Stimulated activated CD4-positive, alpha-beta T cell treated with anti-CD3 and anti-CD28 coated beads, Interleukin-12 subunit alpha, Interleukin-12 subunit beta, amount 100 ng/mL, for 4 hours (primary cell): ENCODE measurements at places on chromosomes 11 and 22.

GRCh38 chr22:27386186-27386585, 415.4 kb downstream of the MN1 start:
- no peak for DNase-seq

GRCh38 chr22:22768885-22769284, 118.7 kb upstream of the IGLL5 start:
- no peak for DNase-seq

GRCh38 chr11:2789791-2790567, 90.2 kb upstream of the KCNQ1OT1 start:
- no peak for DNase-seq

DNA sequence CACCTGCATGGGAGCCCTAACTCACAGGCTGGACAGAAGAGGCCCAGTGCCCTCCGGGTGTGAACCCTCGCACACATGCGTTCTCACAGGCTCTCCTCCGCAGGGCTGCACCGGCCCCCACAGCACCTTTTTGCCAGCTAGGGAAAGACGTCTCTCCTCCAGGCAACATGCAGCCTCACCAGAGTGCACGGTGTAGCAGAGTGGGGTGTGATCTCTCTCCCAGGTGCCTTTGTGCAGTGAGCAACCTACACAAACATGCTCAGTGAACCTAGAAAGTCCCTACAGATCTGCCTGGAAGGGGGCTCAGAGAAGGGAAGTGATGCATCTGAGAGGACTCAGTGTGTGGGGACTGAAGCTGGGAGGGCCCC, 3.7 kb upstream of the CARNS1 start:
- no peak for DNase-seq

DNA sequence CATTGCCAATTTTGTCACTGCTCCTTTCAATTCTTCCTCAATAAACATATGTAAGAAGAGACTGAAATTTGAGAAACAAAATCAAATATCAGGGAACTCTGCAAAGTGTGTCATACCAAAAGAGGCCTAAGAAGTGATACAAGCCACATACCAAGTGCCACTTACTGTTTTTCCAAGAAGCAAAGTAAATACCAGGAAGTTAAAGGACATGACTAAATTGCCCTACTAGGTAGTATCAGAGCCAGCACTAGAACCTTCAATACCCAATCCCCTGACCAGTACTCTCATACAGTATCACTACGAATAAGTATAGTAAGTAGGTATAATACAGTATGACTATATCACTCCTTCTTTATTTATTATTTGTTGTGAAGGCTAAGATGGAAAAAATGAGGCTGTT, 13.6 kb downstream of the MAML2 start:
- DNase-seq: no peak

- no peak for DNase-seq
Observed at GRCh38 chr11:101498891-101499290, 84.9 kb downstream of the TRPC6 start.

DNA sequence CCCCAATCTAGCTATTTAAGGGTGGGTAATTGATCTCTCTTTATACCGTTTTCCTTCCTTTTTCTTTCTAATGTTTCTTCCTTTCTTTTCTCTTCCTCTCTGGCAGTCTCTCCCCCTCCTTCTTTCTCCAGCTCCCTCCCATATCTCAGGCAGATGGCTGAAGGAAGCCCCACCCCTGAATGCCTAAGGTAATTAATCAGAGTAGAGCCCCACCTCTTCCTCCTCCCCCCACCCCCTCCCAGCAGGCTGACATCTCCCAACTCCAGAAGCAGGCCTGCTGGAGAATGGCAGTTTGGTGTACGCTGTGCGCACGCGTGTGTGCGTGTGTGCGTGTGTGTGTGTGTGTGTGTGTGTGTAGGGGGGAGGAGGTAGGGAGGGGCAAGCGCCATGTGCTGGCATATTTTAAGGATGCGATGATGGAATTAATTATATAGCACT, 122.6 kb downstream of the APOL5 start:
- DNase-seq: no peak

DNA sequence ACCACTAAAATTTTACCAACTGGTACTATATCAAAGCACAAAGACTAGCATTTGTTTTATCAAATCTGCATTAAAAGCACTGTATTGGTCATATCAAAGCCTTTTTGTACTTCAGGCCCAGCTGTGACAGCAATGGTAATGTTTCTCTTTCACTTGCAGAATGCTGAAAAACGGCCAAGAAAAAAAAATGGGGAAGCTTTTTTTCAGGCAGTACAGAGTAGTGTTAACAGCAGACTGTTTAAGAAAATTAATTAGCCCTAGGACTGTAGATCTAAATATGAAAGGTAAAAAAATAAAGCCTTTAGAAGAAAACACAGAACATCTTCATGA, 33.3 kb downstream of the DENND5A start:
- no peak for DNase-seq

GRCh38 chr11:28581286-28582242, 473.4 kb downstream of the METTL15 start:
- no peak for DNase-seq

DNA sequence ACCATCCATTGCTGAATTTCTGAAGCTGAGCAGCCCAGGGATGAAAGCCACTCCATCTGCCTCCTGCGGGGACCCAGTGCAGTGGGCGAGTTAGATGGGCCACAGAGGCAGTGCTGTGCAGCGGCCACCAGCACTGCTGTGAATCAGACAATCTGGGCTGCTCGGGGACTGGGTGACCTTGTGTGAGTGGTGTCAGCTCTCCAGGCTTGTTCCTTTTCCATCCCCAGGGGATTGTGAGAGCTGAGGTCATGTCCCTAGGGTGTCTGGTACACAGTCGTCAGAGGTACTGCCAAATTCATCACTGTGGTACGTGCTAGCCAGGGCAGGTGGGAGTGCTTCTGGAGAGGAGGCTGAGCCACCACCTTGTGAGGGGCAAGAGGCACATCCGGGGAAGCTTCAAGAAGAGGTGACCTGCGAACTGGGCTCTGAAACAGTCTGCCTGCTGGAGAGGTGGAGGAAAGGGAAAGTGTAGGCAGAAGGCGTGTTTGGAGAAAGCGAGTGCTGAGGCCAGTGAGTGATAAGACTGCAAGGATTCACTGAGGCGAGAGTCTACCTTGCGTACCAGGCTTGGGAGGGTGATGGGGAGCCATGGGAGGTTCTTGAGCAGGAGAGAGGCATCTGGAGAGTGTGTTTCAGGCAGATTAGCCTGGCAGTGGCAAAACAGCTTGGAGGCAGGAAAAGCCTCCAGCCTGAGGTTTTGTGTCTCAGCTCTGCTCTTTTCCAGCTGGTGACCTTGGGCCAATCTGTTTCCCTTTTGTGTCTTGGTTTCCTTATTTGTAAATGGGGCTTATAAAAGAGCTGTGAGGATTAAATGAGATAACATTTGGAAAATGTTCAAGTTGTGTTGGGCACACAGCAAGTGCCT, 22.7 kb downstream of the CACNA1I start:
- no peak for DNase-seq

DNA sequence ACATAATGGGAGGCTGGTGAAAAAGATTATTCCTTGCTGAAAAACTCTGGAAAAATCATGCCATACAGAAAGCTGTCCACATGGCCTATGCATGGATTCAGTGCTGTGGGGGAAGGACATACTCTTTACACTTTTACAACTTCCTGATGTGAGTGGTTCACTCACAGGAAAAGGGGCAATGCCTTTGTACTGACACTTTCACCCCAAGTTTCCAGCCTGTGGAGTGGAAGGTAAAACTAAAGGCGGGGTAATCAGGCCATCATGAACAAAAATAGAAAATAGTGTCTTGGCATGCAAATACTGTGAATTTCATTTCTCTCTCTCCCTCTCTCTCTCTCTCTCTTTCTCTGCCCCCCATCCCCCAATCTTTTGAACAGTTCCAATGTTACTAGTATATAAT, 281.8 kb downstream of the ETS1 start:
- DNase-seq: no peak

DNA sequence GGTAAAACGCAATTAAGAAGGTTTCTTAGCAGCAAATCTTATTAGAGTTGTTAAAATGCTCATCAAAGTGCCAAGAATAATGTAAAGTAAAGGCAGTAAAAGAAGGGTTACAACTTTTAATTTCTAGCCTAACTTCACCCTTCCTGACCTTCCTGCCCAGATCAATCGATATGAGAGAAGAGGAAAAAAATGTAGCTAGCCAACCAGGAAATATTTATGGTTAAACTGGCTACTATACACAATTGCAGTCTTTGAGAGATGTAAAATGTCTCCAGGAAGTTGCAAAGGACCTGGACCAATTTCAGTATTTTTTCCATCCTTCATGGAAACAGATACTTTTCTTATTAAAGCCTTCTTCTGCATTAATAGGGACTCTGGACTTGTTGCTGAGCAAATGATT, 141.8 kb upstream of the CCDC90B start:
- no peak for DNase-seq

GRCh38 chr11:110527146-110527545, 97.4 kb downstream of the FDX1 start:
- DNase-seq: no peak

GRCh38 chr11:14184028-14184940, 174.7 kb downstream of the RRAS2 start:
- no peak for DNase-seq

DNA sequence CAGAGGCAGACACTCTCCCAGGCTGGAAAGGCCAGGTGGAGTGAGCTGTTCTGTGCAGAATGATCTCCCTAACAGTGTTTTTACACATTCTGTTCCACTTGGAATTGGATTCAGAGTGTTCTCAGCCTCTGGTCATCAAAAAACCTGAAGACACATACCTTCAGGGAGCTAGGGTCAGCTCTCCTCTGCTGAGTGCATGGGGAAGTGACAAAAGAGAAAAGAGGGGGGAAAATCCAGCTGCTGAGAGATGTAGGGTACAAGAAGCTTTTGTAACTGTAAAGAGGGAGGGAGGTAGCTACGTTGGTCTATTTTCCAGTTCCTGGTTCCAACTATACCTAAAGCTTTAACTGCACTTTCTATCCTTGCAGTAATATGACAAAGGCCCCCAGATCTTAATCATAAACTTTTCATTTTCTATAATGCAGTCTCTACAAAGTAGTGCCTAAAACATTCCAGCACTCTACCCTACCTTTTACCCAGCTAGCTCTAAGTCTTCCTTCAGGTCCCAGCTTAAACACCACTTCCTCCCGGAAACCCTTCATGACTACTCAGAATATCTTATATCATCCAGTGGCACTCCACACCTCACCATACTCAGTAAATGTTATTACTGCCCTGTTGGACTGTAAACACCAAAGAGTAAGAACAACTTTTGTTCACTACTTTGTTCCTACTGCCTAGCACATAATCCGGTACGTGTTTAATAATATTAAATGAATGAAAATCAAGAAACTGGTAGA, 9.2 kb downstream of the MAPK1 start:
- DNase-seq: no peak
